ENCODE measurements at places on chromosomes 12 and 14. TPM values are rescaled to one million over a fixed set of nuclear protein-coding genes. Genes with fewer than 3 reads are reported as not detected.

The PA2G4 gene
- 316 TPM for total RNA-seq

The MYRFL gene
- not detected for total RNA-seq

The NELL2 gene
- total RNA-seq = 43.8 TPM

The BCAT1 gene
- total RNA-seq = 19.7 TPM

The DEGS2 gene
- 0.39 TPM for total RNA-seq

The VRTN gene
- not detected for total RNA-seq

The INHBE gene
- not detected for total RNA-seq

DNA sequence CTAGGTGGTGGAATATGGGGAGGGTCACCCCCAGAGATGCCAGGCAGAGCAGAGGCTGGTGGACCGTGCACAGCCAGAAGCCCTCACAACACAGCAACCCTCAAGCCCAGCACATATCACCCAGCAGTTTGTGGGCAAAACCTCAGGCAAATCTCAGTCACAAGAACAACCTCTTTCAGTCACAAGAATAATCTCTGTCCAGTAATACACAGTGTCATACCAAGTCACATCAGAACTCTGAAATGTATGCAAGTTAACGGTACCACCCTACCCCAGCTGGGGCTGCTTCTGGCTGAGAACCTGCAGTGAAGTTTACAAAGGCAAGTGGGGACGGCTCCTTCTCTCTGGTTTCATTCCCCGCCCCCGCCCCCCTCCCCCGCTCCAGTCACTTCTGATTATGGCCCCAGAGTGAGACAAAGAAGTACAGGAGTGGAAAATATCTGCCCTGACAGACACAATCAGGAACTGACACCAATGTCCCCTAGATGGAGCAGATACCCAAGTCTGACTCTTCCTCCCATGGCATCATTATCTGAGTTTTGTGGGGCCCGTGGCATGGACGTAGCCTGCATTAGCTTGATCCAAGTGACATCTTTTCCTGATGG is 480.9 kb upstream of the TMEM132C start:
- no peak for DNase-seq

DNA sequence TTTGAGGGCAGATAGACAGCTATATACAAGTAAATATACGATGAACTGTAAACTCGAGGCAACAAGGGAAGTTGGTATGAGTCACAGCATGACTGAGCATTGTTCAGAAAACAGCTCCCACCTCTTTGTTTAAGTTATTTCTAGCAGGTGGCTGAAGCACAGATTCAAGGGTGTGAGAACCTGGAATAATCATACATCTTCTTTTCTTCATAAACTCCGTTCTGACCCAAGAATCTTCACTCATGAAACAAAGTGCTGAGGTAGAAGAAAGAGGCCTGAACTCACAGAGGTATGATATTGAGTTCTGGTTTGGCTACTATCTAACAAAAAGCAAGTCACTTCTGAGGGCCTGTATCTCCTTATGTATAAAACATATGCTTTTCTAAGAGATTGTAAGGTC is 364.1 kb upstream of the KITLG start:
- DNase-seq = no peak

DNA sequence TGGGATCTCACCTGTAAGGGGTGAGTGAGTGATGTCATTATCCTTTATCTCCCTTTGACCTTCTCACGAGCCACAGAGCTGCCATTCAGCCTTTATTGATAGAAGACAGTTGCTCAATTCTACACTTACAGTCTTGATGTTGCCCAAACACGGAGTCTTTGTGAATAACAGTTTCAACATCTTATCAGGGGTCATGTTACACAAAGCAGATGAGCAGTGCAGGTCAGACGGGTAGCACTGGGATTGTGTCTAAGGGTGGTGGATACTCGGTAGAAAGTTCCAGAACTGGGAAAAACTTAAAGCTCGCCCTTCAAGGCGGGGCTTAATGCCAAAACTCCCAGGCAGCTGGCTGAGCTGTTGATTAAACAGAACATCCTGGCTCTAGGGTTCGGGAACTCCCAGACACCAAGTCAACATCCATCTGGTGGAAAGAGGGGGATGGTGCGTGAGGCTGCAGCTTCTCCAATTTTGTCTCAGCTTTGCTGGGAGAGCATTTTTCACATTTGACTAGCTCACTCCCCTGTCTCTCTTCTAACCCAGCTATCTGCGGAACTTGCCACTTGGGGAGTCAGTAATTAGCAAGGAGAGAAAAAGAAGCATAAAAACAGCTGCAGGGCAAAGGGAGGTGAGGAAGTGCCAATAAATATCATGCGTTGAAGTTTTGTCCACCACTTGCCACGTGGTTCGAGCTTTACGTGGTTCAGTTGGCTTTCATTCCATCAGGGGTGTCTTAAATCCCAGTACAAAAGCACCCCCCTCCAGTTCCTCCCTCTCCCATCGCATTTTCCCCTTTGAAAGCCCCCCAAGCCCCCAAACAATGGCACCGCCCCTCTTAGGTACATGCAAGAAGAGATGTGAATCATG is 31.0 kb downstream of the FOXN4 start:
- no peak for DNase-seq

- DNase-seq = no peak
Observed at GRCh38 chr12:87612996-87613395, 416.2 kb downstream of the C12orf50 start.

- no peak for DNase-seq
Observed at GRCh38 chr12:85448548-85449139, 168.6 kb downstream of the ALX1 start.

GRCh38 chr12:103560604-103561101 is 26.4 kb upstream of the STAB2 start:
- DNase-seq = no peak

- no peak for DNase-seq
Observed at GRCh38 chr12:27366621-27367020, 34.0 kb downstream of the BMAL2 start.

- DNase-seq = no peak
Observed at GRCh38 chr12:80188576-80188975, 89.2 kb downstream of the OTOGL start.

DNA sequence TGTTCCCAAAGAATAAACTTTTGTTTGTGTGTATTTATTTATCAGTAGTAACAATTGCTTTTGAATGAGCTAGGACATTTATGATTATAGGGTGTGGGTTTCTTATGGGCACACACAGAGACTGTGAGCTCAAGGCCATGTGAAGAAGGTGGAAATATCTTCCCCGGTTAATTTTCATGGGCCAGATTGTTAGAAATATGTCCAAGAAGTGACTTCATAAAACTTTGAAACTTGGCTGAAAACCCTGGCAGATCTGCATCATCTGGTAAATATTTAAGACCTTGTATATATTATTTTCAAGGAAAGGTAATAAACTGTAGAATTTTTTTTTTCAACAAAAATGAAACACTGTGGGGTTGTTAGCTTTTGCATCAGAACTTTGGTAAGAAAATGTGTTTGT is 53.5 kb upstream of the RNU6-8 start:
- no peak for DNase-seq

DNA sequence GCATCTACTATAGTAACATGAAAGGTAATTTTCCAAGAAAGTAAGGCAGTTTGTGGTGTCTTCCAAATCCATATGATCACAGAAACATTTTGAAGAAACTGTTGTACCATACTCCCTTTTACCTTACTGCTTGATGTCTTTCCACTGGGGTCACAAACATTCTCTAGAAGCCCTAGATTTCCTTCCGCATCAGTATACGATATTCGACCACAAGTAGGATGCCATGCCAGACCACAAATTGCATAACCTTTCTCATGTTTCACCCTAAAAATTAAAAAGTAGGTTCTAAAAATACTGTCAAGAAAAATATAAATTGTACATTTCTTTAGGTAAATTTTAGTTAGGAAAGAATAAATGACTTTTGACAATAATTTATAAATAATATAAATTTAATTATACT is 26.5 kb downstream of the WDHD1 start:
- DNase-seq = no peak

DNA sequence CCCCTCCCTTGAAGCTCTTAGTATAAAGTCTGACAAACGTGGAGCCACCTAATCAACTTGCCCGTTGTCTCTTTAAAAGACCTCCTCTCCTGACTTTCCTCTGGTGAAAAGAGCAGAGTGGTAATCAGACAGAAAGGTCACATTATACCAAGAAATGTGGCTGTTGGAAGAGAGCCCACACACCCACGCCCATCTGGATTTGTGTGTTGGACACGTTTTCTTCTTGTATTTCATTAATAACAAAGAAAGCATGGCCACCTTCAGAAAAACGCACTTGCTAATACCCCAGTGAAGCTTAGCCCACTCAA is 41.3 kb downstream of the CCDC60 start:
- DNase-seq = no peak

- no peak for DNase-seq
Observed at GRCh38 chr12:111367661-111368221, 1.2 kb downstream of the PHETA1 start.

- no peak for DNase-seq
Observed at GRCh38 chr14:89440986-89441909, 24.2 kb upstream of the FOXN3 start.

DNA sequence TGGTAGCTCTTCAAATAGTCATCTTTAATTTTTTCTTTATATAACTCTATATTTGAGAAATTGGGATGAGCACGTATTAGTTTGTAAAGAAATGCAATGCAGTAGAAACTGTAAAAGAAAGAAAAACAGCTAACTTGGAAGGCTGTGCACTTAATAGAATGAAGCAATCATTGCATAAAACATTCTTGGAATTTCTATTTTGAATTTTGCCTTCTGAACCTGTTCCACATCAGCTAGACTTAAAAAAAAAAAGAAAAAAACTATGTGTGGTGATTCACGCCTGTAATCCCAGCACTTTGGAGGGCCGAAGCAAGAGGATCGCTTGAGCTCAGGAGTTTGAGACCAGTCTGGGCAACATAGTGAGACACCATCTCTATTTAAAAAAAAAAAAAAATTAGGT is 29.4 kb downstream of the SCN8A start:
- no peak for DNase-seq

DNA sequence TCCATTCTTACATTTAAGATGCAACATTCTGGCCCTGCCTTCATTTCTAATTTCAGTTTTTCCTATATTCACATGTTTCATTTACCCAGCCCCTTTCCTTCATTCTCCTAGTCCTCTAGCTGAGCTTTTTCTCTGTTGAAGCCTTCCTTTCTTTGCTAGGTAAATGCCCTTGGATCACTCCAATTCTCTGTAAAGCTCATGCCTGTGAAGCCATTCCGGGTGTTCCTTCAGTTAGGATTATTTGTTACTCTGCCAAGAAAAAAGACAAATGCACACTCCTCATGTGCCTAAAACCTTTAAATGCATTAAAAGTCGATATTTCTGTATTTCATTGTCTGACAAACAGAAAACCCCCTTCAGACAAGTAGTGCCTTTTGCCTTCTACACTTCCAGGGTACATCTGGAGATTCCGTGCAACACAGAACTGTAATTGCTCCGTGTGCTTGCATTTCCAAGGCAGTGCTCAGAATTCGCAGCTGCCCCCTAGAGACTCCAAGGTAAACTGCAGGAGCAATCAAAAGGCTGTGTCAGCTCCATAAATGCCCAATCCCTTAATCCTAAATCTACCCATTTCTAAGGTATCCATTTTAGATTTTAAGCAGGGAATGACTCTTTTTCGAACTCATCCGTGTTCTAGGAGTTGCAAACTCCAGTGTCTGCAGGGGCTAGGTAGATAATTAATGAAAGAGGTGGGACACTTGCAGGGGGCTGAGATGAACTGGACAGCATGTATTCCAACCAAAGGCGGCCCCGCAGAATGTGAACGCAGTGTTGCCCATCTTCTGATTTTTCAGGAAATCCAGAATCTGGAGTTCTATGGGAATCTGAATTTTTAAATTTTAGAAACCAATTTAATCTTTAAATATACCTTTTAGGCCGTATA is 320.2 kb downstream of the GRIN2B start:
- peak; percentile 32 for DNase-seq

- DNase-seq = no peak
Observed at GRCh38 chr12:56253091-56253490, 5.1 kb downstream of the ANKRD52 start.

DNA sequence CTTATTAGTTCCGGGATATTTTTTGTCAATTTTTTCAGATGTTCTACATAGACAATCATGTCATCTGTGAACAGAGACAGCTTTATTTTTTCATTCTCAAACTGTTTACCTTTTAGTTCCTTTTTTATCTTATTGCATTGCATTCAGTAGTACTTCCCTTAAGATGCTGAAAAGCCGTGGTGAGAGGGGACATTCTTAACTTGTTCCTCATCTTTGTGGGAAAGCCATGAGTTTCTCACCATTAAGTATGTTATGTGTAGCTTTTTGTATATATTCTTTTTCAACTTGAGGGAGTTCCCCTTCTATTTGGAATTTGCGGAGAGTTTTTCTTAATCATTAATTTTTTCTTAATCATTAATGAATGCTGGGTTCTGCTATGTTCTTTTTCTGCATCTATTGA is 1727.1 kb upstream of the SEL1L start:
- DNase-seq = no peak

- DNase-seq = peak; percentile 41
Observed at GRCh38 chr14:68794851-68795596, 2.2 kb upstream of the ZFP36L1 start.

GRCh38 chr12:643475-644302 is 19.6 kb downstream of the NINJ2 start:
- DNase-seq = peak; percentile 48

GRCh38 chr12:11834931-11835330 is 185.5 kb downstream of the ETV6 start:
- DNase-seq = no peak

- DNase-seq = no peak
Observed at GRCh38 chr12:59619461-59620240, 23.8 kb downstream of the SLC16A7 start.

GRCh38 chr12:110269622-110270124 is 11.4 kb upstream of the ATP2A2 start:
- DNase-seq = no peak
